ENCODE measurements at places on chromosomes 1 and 21.

GRCh38 chr1:21935891-21936365 is 1.2 kb downstream of the HSPG2 start:
- no peak for DNase-seq

GRCh38 chr1:115545791-115546733 is 95.7 kb upstream of the VANGL1 start:
- DNase-seq, result no peak

- no peak for DNase-seq
These were observed 25.8 kb upstream of the KLHDC8A start for GRCh38 chr1:205382561-205382960.

DNA sequence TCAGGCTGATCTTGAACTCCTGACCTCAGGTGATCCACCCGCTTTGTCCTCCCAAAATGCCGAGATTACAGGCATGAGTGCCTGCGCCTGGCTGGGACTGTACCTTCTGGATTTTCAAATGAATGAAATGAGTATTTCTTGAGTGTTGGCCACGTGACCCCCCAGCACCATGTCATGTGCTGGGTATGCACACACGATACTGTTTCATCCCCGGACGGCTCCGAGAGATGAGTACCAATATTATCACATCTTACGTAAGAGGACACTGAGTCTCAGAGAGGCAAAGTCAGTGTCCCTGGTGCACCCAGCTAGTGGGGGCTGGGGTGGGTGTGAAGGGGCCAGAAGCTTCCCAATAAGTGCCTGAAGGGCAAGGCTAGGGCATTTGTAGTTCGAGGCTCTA is 780 bp upstream of the CROCC start:
- DNase-seq, result no peak

DNA sequence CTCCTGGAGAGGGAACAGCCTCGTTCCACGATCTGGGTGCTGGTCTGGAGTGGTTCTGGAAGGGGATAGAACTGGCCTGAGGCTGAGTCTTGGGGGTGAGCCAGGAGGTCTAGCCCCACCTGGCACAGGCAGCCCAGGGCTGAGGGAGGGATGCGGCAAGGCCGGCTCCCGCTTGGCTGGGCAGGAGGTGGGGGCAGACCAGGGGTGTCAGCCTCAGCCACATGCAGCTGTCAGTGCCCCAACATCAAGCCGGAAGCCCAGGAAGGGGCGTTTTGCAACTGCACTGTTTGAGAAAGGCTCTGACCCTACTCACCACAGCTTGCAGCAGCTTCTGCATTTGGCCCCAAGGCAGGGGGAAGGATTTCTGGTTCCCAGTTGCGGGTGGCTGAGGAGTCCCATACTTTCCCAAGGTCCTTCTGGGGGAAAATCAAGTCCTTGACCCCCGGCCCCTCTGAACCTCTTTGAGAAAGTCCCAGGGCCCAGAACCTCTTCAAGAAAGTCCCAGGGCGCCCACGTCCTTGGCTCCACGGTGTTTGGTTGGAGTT is 2.0 kb downstream of the EFHD2 start:
- no peak for DNase-seq

- no peak for DNase-seq
These were observed 130.0 kb upstream of the KCNJ15 start for GRCh38 chr21:38126666-38127303.

DNA sequence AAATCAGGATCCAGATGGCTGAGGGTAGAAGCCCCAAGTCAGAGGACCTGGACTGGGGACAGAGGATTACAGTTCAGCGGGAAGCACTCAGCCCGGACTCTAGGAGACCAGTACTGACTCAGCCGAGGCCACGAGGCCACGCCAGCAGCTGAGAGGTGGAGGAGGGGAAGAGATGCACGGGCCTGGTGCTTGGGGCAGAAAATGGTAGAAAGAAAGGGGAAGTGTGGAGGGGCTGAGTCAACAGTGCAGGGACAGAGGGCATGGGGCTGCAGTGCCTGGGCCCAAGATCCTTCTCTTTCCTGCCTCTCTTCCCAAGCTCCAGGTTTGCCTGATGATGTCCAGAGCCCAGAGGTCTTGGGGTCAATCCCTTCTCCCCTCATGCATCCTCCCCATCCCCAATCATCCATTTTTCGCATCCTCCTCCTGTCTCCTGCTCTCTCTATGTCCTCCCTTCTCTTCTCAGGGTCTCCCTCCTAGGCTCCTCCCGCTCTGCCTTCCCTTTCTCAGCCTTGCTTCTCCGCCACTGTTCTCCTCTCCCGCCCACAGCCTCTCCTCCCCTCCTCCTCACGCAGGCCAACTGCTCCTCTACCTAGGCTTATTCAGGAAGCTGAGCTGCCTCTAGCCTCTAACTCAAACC is 7.7 kb downstream of the ARHGEF2 start:
- no peak for DNase-seq

- no peak for DNase-seq
These were observed 475.6 kb upstream of the NCAM2 start for GRCh38 chr21:20522611-20523010.

GRCh38 chr1:201883786-201884185 is 4.9 kb upstream of the SHISA4 start:
- no peak for DNase-seq

- DNase-seq, result no peak
These were observed 31.2 kb upstream of the NADK start for GRCh38 chr1:1809489-1809888.

GRCh38 chr1:176605176-176605575 is 142.2 kb downstream of the PAPPA2 start:
- DNase-seq, result no peak

Measured in stimulated activated CD4-positive, alpha-beta T cell treated with anti-CD3 and anti-CD28 coated beads, Interleukin-1b, Interleukin-23, amount 100 ng/mL, for 24 hours (primary cell).